Fibroblast of skin of abdomen (primary cell): ENCODE measurements at places on chromosomes 1 and 21.

DNA sequence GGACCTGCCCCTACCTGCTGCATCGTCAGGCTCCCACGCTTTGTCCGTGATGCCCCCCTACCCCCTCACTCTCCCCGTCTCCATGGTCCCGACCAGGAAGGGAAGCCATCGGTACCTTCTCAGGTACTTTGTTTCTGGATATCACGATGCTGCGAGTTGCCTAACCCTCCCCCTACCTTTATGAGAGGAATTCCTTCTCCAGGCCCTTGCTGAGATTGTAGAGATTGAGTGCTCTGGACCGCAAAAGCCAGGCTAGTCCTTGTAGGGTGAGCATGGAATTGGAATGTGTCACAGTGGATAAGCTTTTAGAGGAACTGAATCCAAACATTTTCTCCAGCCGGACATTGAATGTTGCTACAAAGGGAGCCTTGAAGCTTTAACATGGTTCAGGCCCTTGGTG lies 8.9 kb downstream of the SPATA46 start:
- no peak for DNase-seq

DNA sequence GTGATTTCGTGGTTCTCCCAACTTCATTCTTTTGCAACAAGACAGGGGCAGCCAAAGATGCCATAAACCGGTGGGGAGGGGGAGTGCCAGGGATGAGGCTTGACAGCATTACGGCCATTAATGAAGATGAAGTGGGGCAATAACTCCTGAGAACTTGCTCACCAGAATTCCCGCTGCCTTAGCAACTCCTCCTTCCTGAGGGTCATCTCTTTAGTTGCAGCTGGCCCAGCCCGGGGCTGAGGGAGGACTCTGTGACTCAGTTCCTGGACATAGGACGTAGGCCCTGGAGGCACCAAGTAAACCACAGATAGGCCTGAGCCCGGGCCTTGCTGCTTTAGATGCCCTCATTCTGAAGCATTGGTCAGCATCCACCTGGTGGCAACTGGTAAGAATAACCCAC lies 330.2 kb downstream of the RRAGC start:
- DNase-seq, result no peak

GRCh38 chr1:19055701-19056100 lies 99.2 kb upstream of the IFFO2 start:
- no peak for DNase-seq

DNA sequence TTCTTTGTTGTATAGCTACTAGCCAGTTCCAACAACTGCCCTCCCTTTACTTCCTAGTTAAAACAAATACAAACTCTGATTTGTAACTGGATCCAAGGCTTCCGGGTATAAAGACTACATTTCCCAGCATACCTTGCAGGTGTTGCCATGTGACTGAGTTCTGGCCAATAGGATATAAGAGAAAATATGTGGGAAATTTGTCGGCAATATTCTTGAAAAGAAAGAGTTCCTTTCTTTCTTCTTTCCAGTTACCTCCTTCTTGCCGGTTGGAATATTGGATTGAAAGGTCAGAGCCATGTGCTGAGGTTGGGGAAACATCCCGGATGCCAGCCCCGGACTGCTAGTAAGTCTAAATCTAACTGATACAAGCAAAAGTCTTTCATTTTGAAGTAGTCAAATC lies 23.0 kb upstream of the ZBTB40 start:
- peak; percentile 40 for DNase-seq

DNA sequence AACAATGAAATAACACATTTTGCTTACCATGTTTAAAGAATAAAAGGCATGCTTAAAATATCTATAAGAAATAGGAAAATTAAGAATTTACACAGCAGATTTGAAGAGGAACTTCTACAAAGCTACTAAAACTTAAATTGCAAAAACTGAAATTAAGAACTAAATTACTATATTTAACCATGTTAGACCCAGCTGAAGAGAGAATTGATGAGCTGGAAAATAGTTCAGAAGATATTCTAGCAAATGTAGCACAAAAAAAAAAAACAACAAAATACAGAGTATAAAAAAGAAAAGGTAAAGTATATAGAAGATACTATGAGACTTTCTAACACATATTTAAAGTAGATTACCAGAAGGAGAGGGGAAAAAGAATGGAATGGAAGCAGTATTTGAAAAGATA lies 82.8 kb upstream of the ST6GALNAC5 start:
- DNase-seq, result no peak
